ENCODE measurements at places on chromosomes 12 and 14.

DNA sequence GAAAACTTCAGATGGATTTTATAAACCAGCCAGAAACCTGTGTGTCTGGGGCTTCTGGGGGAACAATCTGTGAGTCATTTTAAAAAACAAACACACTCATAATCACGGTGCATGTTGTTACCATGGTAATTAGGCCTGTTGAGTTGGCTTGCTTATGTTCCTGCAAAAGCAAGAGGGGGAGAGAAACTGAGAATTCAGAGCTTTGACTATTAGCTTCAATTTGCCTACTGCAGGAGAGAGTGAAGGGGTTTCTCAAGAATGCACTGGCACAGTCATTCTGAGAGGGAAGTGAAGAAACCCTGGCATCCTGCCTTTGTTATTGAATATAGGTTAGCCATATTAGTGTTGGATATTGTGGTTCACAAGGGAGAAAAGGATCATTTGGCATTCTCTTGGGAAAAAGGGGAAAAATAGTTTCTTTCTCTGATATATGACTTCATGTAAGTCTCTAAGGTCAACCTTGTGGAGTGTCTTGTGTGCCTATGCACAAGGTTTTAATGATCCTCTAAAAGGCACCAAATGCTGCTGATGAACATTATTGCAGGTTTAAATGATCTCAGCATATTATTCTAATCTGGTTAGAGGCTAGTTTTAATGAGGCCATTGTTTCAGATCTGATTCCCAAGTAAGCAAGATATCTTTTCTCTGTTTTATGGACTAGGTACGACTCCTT, 12.9 kb downstream of the GNG2 start:
- DNase-seq = peak; percentile 86

DNA sequence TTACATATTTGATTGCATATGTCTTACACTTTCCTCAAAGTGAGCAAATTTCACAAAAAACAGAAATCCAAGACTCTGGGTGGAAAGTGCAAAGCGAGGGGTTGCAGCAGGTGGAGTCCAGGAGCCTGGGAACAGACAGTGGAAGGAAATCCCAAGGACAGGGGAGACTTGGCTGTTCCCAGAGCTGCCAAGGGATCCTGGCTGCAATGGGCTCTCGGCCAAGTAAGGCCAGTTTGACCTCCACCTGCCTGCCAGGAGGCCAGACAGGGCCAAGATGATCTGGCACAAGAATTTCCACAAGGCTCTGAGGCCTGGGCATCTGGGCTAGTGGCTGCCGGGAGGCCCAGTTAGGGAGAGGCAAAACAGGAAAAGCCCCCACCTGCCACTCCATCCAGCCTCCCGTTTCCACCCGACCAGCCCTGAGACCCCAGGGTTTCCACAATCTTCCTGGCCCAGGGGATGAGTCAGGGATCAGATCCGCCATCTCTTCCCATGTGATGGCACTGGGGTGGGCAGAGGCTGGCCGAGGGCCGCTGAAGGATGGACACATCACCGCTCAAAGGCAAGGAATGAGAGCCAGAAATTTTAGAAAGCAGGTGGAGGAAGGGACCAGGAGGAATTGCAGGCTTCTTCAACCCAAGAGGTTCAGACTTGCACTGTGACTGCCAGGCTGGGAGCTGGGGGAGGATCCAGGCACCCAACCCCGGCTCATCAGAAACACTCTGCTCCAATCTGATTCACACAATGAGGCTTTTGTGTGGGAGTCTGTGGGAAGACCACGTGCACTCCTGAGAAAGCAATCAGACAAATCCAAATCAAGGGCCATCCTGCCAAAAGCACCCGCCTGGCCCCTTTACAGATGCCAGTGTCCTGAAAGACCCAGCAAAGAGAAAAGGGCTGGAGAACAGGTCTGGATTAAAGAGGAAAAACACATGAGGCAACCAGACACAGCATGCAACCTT, 16.3 kb downstream of the SCARB1 start:
- DNase-seq = no peak

GRCh38 chr12:103745962-103746361, 95.1 kb downstream of the NT5DC3 start:
- DNase-seq = no peak

GRCh38 chr14:90553298-90553920, 156.6 kb downstream of the CALM1 start:
- DNase-seq = no peak

DNA sequence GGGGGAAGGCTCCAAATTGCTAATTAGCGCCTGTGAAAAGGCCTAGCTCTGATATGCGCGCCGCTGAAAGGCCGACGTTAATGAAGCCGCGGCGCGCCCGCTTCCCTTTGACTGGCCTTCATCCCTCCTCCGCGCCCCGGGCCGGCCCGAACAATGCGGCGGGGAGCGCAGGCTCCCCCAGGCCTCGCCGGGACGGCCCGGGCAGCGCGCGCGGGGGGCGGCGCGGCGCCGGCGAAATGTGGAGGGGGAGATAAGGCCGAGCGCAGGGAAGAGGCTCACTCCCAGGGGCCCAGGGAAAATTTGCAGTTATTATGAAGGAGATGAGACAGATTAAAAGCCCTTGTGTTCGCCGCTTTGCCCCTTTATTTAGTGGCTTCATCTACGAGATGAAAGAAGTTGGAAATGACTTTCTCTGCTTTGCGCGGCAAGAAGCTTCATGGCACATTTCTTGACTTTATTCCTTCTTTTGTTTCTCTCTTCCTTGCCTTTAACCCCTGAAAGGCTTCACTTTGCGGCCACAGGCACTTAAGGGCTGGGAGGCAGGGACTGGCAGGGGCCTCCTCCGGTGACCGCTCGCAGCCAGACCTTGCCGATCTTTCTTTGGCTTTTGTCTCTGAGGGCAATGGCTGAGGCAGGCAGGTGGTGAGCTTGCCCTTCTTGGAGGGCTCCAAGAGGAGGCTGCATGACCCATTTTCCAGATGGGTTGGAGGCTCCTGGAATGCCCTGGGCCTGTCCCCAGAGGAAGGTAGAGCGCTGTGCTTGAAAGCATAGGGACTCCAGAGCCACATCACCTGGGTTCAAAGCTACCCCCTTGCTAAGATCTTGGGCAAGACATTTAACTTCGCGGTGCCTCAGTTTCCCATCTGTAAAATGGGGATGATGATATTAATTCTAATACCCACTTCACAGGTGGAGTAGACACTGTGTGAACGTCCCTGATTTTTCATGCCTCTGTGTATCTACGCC, 12.7 kb upstream of the GPATCH2L start:
- DNase-seq = peak; percentile 73

- DNase-seq = peak; percentile 34
These were observed 173.8 kb upstream of the MIS18BP1 start for GRCh38 chr14:45426685-45427282.

DNA sequence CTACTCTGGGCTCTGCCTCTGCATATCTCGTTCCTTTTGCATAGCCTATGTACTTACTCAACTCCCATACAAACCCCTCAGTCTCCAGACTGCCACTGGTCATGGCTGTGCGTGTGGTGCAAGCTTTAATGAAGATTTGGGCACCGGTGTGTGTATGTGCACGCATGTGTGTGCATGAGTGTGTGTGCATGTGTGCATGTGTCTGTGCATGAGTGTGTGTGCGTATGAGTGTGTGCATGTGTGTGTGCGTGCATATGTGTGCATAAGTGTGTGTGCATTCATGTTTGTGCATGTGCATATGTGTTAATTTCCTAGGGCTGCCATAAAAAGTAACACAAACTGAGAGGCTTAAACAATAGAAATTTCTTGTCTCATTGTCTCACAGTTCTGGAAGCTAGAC, 17.1 kb upstream of the TBPL2 start:
- no peak for DNase-seq

GRCh38 chr12:103832048-103832997, 8.7 kb downstream of the NT5DC3 start:
- DNase-seq = no peak

DNA sequence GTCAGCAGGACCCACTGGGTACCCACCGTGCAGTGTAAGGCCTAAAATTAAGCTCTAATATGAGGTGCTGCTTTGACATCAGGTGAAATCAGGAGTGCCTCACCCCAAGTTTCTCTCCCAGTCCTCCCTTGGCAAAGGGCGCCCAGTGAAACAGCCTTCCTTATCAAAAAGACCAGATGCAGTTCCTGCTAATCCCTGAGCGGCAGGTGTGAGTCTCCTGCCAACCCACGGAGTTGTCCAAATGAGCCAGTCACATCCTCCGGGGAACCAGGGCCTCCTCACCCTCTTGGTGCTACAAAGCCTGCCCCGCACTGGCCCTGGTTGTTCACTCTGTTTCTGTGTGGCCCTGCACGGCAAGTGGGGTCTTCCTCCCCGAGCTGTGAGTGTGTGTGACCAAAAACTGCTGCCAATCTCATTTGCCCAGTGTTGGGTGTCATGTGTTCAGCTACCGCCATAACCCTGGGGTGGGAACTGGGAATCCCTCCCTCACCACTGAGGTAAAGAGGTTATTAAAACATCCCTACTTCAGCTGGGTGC, 20.2 kb upstream of the P2RX4 start:
- no peak for DNase-seq

DNA sequence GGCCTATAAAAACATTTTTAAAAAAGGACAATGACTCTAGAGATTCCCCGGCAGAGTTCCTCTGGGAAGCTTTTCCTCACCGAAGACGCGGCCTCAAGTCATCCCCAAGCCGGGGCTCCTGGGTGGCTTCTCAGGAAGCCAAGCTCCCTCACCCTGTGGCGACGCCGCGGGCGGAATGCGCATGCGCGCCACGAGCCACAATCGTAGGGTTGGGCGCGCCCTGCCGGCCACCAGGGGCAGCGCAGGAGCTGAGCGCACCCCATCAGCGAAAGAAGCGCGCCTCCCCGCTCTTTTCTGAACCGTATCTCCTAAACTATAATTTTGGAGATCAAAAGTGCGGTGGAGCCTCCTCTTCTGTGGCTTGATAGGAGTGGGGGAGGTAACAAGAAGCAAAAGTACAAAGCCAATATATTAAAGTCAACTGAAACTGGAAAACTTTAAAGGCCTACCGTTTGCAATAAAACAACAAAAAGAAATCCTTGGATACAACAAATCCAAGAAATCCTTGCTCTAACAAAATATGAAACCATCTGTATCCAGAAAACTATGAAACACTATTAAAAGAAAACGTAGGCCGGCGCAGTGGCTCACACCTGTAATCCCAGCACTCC, 17.4 kb upstream of the CHFR start:
- peak; percentile 34 for DNase-seq

GRCh38 chr12:47773062-47773857, at the start of gene SLC48A1:
SLC48A1 (plus strand) TSS chr12:47773238; CDS start chr12:47773305, 67 bp downstream.
- DNase-seq = peak; percentile 81

DNA sequence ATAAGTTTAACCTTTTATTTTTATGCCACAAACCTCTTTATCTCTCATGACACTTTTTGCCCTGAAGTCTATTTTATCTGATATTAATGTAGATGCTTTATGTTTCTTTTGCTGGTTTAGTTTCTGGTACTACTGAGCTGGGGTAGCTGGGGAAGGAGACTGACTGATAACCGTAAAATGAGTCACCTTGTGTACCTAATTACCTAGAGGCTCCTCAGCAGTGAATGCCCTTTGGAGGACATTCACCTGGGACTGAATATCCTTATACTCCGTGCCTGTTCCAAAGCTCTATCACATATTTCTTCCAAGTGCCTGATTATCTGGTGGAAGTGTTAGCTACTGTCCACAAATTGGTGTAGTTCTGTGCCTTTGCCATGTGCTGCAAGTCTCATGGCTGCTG, 13.9 kb downstream of the ATL1 start:
- DNase-seq = no peak

GRCh38 chr14:64417055-64417770, 29.1 kb downstream of the MTHFD1 start:
- no peak for DNase-seq

- DNase-seq = no peak
These were observed 181.9 kb upstream of the NRXN3 start for GRCh38 chr14:77988096-77988870.

- no peak for DNase-seq
These were observed 12.4 kb upstream of the PCNX1 start for GRCh38 chr14:70894868-70895267.

DNA sequence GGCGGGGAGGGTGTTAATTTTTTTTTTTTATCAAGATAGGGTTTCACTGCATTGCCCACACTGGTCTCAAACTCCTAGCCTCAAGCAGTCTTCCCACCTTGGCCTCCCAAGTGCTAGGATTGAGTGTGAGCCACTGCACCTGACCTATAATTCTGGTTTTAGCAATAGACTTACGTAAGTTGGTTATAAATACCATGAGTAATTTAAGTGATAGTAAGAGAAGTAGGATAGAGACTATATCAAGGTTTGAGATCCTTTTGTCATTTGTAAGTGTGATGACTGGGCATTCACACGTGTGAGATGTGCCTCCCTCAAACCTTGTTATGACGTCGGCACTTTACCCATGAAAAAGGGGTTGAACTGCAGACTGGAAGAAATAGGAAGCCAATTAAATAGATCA, 22.5 kb downstream of the SINHCAF start:
- no peak for DNase-seq

GRCh38 chr12:6272300-6273204, 37.9 kb upstream of the PLEKHG6 start:
- DNase-seq = no peak

- DNase-seq = peak; percentile 50
These were observed 376.8 kb downstream of the DPF3 start for GRCh38 chr14:72516936-72517700.

DNA sequence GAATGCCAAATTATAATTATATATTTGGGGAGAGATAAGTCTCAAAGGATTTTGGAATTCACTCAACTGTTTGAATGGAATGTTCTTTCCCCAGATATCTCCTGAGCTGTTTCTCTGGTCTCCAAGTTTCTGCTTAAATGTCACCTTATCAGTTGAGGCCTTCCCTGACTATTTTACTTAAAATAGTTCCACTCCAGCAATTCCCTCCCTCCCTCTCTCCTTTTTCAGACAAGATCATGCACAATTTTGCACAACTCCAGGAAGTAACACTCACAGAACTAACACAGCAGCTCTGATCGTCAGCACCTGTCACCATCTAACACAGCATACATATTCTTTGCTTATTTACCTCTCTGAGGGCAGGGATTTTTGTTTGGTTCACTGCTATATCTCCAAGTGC, 12.5 kb downstream of the BTG1 start:
- DNase-seq = no peak

DNA sequence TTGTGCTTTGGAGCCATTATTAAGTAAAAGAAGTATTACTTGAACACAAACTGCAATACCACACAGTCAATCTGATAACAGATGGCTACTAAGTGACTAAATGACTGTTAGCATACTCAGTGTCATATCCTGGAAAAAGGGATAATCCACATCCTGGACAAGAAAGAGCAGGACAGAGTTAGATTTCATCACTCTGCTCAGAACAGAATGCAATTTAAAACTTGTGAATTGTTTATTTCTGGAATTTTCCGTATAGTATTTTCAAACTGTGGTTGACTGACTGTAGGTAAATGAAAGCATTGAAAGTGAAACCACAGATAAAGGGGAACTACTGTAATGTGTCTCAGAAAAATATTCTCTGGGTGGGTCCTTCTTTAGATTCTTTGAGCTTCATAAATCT, 458.8 kb downstream of the TMEM117 start:
- no peak for DNase-seq

Measured in NCI-H1417 (cell line).